ENCODE measurements at places on chromosomes 12 and 14. TPM values are rescaled to one million over a fixed set of nuclear protein-coding genes. Genes with fewer than 3 reads are reported as not detected.

- peak; percentile 10 for DNase-seq
Measured at GRCh38 chr14:74237441-74237840, 1.8 kb upstream of the VSX2 start.

Gene IQSEC3
- not detected for total RNA-seq

Gene POTEG
- not detected for total RNA-seq

- no peak for DNase-seq
Measured at GRCh38 chr14:68401317-68401716, 391.6 kb downstream of the ZFP36L1 start.

DNA sequence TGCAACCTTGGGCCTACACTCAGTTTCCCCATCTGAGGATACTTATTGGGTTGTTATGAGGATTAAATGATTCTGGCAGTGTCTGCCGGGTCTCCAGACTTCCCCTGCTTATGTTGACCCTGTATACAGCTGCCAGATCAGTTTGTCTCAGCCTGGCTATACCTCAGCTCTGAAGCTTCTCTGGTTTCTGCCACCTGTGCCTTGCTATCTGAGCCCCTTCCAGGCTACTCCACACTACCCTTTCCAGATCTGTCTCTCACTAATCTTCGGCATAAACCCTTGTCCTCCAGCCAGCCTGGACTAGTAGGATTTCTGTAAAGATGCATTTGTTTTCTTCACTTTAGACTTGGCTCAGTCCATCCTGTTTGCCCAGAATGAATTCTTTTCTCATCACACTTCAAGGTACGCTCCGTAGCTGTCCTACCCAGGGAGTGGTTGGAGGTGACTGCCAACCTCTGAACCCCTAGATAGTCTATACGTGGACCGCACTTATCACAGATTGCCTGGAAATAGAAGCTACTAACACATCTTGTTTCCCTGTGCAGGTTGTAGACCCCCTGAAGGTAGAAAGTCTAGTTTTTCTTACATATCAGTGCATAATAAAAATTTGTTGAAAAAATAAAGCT, 422.4 kb downstream of the RAD51B start:
- DNase-seq = no peak

Gene MMP14
- total RNA-seq = 292 TPM

DNA sequence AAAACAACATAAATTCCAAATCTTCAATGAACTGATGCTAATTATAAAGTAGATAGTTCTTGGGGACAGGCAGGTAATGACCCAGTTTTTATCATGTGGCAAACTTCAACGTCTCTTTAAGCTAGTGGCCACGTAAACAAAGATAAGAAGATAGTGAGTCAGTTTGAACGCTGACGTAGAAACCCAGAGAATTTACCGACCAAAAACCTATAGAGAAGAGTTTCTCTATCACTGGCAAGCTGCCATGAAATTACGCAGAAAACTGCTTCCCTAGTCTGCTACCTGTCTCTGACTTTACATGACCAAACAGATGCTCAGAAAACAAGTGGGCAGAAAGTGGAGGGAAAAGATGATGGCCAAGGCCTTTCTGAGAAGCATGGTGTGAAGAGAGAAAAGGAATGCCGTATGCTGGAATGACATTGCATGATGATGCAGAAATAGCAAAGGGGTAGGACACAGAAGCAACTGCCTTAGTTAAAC, 136.3 kb downstream of the ITPR2 start:
- DNase-seq = no peak

DNA sequence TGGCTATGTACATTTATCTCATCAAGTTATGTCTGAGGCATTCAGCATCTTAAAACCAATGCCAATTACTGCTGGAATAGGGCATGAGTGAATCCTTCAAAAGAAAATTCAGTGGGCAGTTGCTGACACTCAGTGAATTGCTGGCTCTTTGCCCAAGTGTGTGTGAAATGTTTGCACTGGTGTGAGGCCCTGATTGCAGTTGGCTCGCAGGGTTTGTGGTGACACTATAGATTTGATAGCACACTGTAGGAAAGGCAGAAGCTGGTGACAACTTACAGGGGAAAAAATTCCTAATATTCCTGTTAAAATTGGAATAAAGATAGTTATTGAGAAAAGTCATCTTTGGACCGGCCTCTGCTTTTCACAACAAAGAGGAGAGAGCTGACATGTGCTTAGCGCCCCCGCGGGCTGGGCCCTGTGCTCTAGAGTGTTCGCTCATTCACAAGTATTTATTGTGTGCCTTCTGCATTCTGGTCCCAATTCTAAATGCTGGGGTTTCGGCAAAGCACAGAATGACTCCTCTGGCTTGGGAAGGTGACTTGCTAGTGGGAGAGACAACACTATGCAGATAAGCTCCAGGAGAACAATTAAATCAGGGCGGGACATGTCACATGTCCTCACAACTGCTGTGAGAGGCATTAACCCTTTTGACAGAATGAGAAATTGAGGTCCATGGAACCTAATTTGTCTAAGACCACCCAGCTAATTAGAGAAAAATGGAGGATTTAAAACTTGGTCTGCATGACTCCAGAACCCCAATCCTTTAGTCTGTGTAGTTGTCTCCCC, 418.7 kb downstream of the NPAS3 start:
- DNase-seq = no peak

DNA sequence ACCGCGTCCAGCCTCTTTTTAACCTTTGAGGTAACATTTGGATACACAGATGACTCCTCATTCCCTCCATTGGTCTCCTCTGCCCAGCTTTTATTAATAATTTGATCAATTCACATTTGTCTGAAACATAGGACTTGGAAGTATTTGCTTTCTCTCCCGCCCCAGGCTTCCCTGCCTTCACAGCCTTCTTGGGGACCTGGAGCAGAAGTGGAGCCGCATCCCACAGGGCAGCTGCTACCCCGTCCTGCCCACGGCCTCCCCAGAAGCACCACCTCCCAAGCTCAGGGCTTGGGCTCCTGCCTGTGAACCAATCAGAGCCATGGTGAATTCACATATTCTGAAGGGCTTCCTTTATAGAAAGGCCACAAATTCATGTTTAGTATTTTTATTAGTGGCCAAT, 97.6 kb downstream of the PIWIL1 start:
- no peak for DNase-seq

Gene ITGA5
- total RNA-seq = 242 TPM

Gene TSPAN11
- total RNA-seq = 0.32 TPM

DNA sequence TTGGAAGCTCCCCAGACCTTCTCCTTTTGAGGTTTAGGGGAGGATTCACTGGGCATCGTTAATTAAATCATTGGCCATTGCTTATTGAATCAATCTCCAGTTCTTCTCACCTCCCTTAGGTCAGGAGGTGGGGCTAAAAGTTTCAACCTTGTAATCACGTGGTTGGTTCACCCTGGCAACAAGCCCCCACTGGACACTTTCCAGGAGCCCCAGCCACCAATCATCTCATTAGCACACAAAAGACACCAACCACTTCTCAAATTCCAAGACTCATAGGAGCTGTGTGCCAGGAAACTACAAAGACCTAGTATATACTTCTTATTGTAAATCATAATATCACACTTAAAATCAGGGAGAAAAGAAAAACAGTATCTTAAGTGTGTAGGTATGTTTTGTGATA, 94.6 kb upstream of the PLEKHA5 start:
- no peak for DNase-seq

DNA sequence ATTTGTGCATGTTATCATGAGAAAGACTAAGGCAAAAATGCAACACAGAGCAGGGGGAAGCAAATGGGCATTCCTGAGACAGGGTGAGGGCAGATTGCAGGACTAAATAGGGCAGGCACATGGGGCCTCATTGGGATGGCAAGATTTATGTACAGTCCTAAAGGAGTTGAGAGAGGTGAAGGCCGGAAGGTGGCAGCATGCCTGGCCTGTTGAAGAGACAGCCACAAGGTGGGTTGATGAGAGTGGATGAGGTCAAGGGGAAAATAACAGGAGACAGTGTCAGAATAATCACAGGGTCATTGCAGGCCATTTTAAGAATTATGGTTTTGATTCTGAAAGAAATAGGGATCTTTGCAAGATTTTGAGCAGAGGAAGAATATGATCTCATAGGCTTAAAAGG, 21.0 kb downstream of the PAH start:
- DNase-seq = no peak

DNA sequence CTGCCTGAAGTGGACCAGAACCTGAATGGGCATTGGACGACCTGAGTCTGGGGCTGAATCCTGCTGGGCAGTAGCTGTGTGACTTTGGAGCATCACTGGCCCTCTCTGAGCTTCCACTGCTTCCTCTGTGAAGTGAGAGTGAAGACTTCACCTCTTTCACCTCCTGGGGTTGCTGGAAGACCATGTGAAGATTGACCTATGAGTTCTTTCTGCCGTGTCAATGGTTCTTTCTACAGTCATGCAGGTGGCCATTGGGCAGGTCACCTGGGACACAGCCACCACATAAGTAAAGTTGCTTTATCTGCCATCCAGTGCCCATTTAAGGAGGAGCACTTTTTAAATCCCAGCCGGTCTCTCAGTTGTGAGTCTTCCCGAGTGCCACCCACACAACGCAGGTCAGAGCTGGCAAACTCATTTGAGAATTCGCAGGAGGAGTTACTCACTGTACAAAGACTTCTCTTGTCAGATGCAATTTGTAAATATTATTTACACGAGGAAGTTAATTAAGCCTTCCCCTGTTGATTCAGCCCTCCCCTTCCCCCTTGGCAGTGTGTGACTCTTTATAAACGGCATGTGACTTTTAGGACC, 74.8 kb upstream of the TCL1B start:
- DNase-seq = no peak

GRCh38 chr12:82473111-82473754, 114.9 kb downstream of the METTL25 start:
- DNase-seq = no peak

Gene CLEC2A
- total RNA-seq = not detected

DNA sequence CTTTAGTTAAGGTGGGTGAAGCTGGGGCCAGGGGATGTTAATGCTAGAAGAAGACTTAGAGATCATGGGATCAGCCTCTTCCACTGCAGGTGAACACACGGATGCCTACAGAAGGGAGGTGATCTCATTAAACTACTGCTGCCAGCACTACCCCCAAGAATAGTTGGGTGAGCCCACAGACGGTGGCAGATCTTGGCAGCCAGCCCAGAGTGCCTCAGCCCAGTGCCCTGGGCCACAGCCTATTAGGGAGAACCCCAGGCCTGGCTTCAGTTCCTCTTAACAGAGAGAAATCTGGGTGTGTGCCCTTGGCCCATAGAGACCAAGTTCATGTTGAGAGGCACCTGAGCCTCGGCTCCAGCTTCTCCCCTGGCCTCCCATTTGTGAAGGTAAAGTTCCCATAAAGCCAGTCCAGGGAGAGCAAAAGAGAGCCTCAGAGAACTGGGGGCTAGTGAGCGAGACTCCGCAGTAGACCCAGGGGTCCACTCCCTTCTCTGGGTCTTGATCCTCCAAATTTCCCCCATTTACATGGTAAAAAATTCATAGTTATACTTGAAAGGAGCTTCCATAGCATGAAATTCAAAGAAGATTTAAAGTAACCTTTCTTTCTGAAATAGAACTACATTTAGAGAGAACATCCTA, 125.0 kb upstream of the CCND2 start:
- no peak for DNase-seq

GRCh38 chr14:36306836-36307235, 13.6 kb downstream of the MBIP start:
- DNase-seq = no peak

DNA sequence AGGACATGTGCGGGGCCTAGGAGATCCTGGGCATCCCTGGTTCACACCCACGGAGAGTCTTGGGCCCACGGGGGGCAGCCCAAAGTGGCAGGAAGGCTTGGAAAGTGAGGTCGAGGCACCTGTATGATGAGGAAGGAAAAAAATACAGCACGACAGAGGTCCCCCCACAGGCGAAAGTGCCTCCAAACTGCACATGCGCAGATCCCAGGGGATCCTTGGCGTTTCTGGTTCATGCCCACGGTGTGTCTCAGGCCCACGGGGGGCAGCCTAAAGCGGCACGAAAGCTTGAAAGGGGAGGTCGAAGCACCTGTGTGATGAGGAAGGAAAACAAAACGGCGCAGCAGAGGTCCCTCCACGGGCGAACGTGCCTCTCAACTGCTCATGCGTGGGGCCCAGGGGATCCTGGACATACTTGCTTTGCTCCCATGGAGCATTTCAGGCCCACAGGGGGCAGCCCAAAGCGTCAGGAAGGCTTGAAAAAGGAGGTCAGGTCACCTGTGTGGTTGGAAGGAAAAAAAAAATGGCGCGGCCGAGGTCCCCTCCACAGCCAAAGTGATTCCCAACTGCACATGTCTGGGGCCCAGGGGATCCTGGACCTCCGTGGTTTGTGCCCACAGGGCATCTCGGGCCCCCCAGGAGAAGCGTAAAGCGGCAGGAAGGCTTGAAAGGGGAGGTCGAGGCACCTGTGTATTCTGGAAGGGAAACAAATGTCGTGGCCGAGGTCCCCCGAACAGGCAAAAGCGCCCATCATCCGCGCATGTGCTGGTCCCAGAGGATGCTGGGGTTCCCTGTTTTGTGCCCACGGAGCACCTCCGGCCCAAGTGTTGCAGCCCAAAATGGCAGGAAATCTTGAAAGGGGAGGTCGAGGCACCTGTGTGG, 582.6 kb downstream of the ALG10 start:
- DNase-seq = no peak

Gene FAM90A1
- not detected for total RNA-seq

DNA sequence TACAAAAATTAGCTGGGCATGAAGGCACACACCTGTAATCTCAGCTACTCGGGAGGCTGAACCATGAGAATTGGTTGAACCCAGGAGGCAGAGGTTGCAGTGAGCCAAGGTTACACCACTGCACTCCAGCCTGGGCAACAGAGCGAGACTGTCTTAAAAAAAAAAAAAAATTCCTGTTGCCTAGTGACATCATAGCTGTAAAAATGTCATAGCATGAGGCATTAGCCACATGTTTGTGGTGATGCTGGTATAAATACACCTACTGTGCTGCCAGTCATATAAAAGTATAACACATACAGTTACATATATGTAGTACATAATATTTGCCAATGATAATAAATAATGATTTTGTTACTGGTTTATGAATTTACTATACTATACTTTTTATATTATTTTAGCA, 22.2 kb downstream of the SLC41A2 start:
- no peak for DNase-seq

GRCh38 chr12:12616512-12617310, 5.0 kb downstream of the CREBL2 start:
- no peak for DNase-seq

Gene ITGB7
- total RNA-seq = not detected

DNA sequence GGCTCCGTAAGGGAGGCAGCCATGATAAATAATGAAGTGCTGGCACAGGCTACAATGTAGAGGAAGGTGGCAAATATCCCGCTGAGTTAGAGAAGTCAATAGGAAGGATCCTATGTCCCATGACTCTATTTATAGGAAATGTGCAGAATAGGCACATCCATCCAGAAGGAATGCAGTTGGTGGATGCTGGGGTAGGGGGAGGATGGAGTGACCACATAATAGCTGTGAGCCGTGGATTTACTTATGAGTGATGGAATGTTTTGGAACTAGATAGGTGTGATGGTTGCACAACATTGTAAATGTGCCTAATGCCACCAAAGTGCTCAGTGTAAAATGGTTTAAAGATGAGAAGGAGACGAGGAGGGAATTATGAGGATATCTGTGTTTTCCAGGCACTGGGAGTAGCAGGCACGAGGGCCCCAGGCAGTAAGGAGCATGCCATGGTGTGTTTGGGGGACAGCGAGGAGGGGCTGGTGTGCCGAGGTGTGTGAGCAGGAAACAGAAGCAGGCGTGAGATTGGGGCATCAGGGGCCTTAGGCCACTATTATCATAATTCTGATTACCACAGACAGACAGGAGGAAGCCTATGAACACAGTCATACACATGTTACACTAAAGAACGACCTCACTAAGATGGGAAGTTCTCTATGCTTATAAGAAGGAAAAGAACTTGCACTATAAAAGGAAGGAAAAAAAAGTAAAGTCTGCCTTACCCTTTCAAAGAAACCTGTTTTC, 837.3 kb upstream of the TMEM132C start:
- no peak for DNase-seq

GRCh38 chr14:103149351-103150237, 26.3 kb downstream of the TNFAIP2 start:
- no peak for DNase-seq
